Nasal cavity respiratory epithelium epithelial cell of viscerocranial mucosa (primary cell): ENCODE measurements at places on chromosomes 1 and 21. TPM values are rescaled to one million over a fixed set of nuclear protein-coding genes. Genes with fewer than 3 reads are reported as not detected.

Gene RPTN
- 0.78 and 1.7 TPM in 2 replicates for total RNA-seq

Gene SPRTN
- total RNA-seq = 14.7 and 18.6 TPM in 2 replicates

Gene AADACL4
- total RNA-seq = not detected in 2 replicates

Gene CD84
- total RNA-seq = not detected in 2 replicates

Gene AHCYL1
- total RNA-seq = 62.5 and 93.9 TPM in 2 replicates

Gene FCMR
- 0.34 and 0.36 TPM in 2 replicates for total RNA-seq

Gene FCRL2
- total RNA-seq = not detected in 2 replicates

Gene OTUD7B
- 19.5 and 24.9 TPM in 2 replicates for total RNA-seq

Gene ABCA4
- total RNA-seq = under 0.01 and 1.1 TPM in 2 replicates

Gene TSACC
- total RNA-seq = 0.34 and 0.36 TPM in 2 replicates

Gene LHX8
- not detected in 2 replicates for total RNA-seq

Gene ZCCHC17
- total RNA-seq = 35.5 and 38.3 TPM in 2 replicates

Gene LCE1A
- 0.34 TPM in 1 of 2 replicates, not detected in the other for total RNA-seq

Gene PNRC2
- total RNA-seq = 102 and 126 TPM in 2 replicates

Gene IFNAR1
- 16.4 and 26.6 TPM in 2 replicates for total RNA-seq

Gene UMODL1
- total RNA-seq = 0.07 TPM in 1 of 2 replicates, not detected in the other

Gene SPTA1
- total RNA-seq = not detected in 2 replicates

Gene ZBED6
- total RNA-seq = 7.5 and 8.6 TPM in 2 replicates

Gene IGSF9
- 3.1 and 20.9 TPM in 2 replicates for total RNA-seq

Gene NOS1AP
- under 0.01 and 1.00 TPM in 2 replicates for total RNA-seq

Gene AMY1C
- 0.07 TPM in 1 of 2 replicates, not detected in the other for total RNA-seq

Gene SZT2
- total RNA-seq = 11.6 and 24.6 TPM in 2 replicates

Gene SPRR5
- total RNA-seq = not detected in 2 replicates

Gene SLFNL1
- total RNA-seq = under 0.01 and 0.21 TPM in 2 replicates

Gene NPPA
- not detected in 2 replicates for total RNA-seq

Gene RSPH1
- total RNA-seq = 0.34 and 0.36 TPM in 2 replicates

Gene ATP1A2
- total RNA-seq = not detected in 2 replicates

Gene IVNS1ABP
- total RNA-seq = 54.0 and 104 TPM in 2 replicates
